ENCODE measurements at places on chromosomes 12 and 14.

- no peak for DNase-seq
These were observed 12.6 kb upstream of the RNASE4 start for GRCh38 chr14:20671597-20672283.

- no peak for DNase-seq
These were observed 2.9 kb downstream of the SMUG1 start for GRCh38 chr12:54185919-54186318.

DNA sequence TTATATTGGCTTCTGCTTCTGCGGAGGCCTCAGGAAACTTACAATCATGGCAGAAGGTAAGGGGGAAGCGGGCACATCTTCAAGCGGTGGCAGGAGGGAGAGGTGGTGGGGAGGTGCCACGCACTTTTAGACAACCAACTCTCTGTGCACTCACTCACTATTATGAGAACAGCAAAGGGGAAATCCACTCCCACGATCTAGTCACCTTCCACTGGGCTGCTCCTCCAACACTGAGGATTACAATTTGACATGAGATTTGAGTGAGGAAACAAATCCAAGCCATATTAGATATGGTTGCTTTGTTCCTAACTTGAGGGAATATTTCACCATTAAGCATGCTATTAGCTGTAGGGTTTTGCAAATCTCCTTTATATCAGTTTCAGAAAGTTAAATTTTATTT lies 80.3 kb downstream of the UNC79 start:
- no peak for DNase-seq

- DNase-seq, result no peak
These were observed 23.9 kb downstream of the ERH start for GRCh38 chr14:69374235-69374634.

DNA sequence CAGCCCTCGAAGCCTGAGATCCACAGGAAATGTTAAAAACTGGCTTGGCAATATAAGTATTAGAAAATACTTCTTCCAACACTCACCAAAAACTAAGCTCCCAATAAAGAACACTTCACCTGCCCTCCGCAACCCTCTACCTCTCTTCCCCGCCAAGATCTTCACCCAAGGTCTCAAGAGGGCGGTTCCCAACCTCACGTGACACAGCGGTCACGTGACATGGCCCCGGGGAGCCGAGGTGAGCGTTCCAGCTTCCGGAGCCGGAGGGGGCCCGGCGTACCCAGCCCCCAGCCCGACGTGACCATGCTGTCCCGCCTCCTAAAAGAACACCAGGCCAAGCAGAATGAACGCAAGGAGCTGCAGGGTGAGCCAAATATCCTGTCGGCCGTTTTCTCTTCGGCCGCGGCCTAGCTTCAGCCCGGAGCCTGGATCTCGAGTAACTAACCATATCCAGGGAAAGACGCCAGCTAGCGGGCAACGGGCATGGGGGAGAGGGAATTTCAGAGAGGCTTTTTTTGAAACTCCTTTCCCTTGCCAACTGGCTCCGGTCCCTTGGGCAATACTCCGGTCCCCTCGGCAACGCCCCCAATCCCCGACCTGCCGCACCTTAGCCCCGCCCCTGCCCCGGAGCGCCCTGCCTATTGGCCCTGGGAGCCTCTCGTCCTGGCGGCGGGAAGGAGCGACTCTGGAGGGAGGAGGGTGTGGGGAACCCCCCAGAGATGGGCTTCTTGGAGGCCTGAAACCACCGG lies at the start of gene BLOC1S1:
Gene BLOC1S1, plus strand, starts transcription at position 214 of the 749 bp plus-strand sequence. Its CDS starts 6 bp downstream, at position 220.
- peak; percentile 50 for DNase-seq

All from esophagus squamous epithelium (tissue), 5 donors.